Activated gamma-delta T cell treated with Interleukin-2 at 50 U/mL for 16 hours (primary cell): ENCODE measurements at places on chromosomes 4 and X.

- DNase-seq, result no peak
Observed at GRCh38 chrX:84362184-84362838, 139.9 kb downstream of the HDX start.

DNA sequence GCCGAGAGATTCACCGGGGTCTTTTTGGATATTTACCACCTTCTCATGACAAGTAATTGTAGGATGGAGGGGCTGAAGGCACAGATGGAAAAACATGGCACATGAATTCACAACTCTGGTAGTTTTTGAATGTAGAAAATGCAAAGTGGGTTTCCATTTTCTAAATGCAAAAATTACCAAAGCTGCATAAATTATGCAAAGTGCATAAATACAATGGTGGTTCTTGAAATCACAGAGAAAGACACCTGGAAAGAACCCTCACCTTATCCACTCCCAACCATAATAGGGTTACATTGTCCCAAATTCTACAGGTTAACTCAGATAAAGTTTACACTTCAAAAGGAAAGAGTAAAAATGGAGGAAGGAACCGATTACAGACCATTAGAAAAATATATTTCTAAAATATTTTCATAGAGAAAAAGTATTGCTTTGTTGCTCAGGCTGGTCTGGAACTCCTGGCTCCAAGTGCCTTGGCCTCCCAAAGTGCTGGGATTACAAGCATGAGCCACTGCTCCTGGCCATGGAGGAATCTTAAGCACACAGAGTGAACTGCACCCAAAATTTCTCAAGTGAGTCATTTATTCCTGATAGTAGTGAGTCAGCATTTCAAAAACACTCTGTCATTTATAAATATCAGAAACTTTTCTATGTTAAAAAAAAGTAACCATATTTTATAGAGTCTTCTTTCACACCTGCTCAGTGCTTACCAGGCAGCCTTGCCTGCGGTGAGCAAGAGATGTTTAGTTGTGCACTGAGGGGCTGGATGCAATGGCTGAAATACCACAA is 101.4 kb downstream of the FIP1L1 start:
- no peak for DNase-seq

GRCh38 chr4:180449395-180449956 is 1793.7 kb upstream of the TENM3 start:
- no peak for DNase-seq

DNA sequence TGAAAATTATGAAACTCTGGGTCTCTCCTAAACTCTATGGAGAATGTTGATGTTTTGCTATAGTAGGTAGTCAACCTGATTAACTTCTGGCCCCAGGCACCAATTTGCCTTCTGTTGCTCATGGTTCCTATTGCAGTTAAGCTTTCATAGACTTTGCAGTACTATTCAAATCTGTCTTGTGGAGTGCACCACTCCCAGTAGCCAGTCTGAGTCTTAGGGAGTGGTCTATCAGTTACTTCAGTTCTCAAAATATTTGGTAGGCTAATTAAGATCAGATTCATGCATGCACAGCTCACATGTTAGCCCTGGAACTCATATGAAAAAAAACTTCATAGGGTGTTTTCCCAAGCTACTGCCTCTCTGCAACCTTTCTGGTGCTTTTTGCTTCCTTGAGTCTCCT is 53.3 kb downstream of the BMP15 start:
- DNase-seq, result no peak

DNA sequence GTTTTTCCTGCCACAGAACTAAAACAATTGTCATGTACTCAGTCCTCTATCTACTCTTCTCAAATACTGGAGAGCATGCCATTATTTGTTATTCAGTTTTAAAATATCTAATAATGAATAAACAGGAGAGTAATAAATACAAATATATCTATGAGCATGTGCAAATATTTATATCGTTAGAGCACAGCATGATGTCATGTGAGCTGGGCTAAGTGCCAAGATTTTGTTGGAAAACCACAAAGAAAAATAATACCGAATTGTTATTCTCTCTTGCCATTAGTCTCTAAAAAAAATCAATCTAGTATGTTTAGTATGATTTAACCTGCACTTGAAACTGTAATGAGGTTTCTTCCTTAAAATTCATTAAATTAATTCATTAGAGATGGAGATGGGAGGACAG is 97.3 kb downstream of the DDX60 start:
- no peak for DNase-seq
